ENCODE measurements at places on chromosomes 7 and 10. TPM values are rescaled to one million over a fixed set of nuclear protein-coding genes. Genes with fewer than 3 reads are reported as not detected.
A peak's percentile ranks its signal among the peaks of the same experiment; 100 is the strongest.

DNA sequence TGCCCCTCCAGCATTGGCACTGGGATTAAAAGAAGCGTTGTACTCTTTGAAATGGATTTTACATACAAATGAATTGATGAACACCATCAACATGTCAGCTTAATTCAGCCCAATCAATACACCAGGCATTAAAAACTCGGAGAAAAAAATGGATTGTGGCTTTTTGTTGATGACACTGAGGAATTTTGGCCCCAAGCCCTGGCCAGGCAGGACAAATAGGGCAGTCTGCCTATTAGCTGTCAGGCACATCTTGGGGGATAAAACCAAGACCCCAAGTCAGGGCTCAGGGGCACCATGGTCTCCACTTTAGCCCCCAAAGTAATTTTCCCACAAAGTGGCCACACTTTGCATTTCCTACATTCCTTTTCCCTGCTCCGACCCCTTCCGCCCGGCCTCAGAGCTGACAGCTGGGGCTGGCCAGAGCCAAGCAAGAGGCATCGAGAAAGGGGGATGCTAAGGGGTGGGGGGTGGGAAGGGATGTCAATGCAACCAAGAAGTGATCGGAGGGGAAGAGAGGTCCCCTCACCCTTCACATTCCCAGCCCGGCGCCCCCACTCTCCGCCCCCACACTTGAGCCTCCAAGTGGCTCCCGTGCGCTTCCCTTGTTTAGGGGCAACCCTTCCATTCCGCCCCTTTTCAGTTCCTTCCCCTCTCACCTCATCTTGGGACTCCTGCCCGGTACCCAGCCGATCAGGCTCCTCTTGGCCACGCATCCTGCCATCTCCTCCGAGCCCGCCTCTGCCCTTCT, 711 bp downstream of the HIP1 start:
- H3K27ac ChIP-seq = peak overlapping the region; percentile 83
- peak overlapping the region; percentile 87 for H3K4me3 ChIP-seq
- peaks cover 5% of the 10 kb centered on the region for H3K4me1 ChIP-seq

CD36 gene
- 210 TPM for total RNA-seq

FGF8 gene
- not detected for total RNA-seq

DNA sequence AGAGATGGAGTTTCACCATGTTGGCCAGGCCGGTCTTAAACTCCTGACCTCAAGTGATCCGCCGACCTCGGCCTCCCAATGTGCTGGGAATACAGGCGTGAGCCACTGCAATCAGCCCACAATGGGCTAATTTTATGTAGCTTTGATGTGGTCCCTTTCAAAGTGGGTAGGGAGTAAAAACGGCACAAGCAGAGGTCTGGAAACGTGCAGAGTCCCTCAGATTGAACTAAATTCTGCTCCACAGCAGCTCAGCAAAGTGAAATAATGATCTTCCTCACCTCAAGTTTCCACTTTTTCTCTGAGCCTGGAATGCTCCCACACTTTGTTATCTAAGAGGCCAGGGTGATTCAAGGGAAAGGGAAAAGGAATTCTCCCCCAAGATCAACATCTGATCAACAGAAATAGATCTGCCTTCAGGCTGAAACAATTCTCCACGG, 6.1 kb downstream of the CCDC3 start:
- no peak overlapping the region for H3K4me3 ChIP-seq
- H3K27me3 ChIP-seq = peaks cover 5% of the 10 kb centered on the region
- H3K36me3 ChIP-seq = no peaks in the 10 kb centered on the region
- no peaks in the 10 kb centered on the region for H3K4me1 ChIP-seq

HOXA7 gene
- total RNA-seq = 8.0 TPM
